HAP-1 (cell line): ENCODE measurements at places on chromosomes 1 and 21.

- peak; percentile 79 for DNase-seq
These were observed 125.3 kb downstream of the RPS6KC1 start for GRCh38 chr1:213176341-213176740.

GRCh38 chr21:17461582-17461981, 51.3 kb upstream of the CXADR start:
- DNase-seq = no peak

- no peak for DNase-seq
These were observed 6.8 kb downstream of the UQCRH start for GRCh38 chr1:46310321-46310720.

DNA sequence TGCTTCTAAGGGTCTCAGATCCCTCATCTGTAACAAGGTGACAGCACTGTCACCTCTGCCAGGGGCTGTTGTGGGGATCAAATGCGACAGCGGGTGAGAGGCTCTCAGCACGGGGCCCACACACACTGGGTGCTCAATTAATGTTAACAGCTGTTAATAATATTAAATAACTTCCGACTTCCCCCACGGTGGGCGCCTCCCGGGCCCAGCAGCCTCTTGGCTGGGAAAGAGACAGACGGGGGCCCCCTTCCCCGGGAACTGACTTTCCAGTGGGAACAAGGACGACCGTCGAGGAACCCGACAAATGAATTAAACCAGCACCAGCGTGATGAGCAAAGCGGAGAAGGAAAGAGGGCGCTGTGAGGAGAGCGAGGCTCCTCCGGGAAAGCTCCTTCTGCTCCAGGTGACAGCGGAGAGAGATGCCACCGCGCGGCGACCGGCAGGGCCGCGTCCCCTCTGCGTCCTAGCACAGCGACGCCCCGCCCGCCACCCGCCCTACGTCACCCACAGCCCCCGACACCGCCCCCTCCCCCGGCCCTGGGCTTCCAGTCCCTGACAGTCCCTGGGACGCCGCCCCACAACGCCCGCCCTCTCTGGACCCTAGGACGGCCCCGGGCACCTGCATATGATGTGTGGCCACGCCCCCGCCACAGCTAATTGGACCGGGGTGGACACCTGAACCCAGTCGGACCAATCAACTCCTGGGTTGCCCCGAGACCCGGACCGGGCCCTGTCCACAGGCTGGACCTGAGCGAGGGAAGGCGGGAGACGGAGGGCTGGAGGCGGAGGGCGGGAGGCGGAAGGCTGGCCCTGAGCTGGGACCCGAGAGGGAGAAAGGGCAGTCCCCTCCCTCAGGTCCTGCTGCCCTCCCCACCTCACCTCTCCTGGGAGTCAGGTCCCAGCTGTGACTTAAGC, 38.2 kb downstream of the MATN1 start:
- no peak for DNase-seq

GRCh38 chr1:83083589-83084224, 915.2 kb downstream of the TTLL7 start:
- DNase-seq = no peak

DNA sequence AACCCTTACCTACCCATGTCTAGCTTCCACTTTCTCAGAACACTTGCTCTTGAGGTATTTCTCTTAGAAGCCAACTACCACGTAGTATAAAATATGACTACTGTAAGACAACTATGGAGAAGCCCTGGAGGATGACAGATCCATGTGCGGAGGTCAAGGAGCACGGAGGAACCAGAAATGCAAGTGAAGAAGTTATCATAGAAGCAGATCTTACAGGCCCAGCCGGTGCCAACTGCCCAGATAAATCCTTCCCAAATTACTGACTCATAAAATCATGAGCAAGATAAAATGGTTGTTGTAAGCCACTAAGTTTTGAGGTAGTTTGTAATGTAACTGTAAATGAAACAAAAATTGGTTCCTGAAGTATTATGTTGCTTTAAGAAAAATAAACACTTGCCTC, 12.6 kb downstream of the GTF2B start:
- DNase-seq = no peak

DNA sequence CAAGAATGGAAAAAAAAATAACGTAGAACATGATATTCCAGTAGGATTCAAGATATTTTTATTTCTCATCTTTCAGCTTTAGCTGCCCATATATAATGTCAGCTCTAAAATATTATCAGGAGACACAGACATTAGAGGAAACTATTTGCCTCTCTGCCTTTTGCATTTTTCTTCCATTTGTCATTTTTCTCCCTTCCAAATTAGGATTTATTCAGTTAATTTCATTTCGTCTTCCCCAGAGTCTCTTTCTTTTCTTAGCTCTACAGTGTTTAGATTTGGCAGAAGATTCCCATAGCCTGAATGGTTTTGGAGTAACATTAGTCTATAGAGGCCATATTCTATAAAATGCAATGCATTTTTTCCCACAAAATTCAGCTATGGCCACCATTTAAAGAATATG, 5.1 kb upstream of the ENAH start:
- DNase-seq = no peak

- DNase-seq = no peak
These were observed 19.9 kb downstream of the REG4 start for GRCh38 chr1:119791377-119791776.

GRCh38 chr1:28801461-28801860, 10.5 kb upstream of the OPRD1 start:
- no peak for DNase-seq

- no peak for DNase-seq
These were observed 12.2 kb downstream of the DSTYK start for GRCh38 chr1:205199090-205199930.

GRCh38 chr21:35924714-35925301, 135.5 kb downstream of the SETD4 start:
- DNase-seq = no peak

GRCh38 chr1:86150553-86151055, 6.0 kb downstream of the COL24A1 start:
- DNase-seq = no peak

DNA sequence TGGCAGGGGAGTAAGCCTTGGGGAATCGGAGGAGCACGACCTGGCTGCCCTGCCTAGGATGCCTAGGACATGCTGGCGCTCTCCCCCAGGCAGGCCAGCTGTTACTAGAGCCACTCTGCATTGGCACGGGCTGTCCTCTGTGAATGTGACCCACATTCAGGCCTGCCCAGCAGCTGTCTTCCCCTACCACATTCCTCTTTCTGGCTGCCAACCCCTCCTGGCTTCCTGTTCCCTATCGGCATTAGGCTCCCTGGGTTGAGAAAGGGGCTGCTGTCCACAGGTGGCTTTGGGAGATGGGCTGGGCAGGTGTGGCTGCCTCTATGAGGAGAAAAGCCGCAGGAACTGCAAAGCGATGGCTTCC, 2.3 kb upstream of the NFASC start:
- DNase-seq = no peak

DNA sequence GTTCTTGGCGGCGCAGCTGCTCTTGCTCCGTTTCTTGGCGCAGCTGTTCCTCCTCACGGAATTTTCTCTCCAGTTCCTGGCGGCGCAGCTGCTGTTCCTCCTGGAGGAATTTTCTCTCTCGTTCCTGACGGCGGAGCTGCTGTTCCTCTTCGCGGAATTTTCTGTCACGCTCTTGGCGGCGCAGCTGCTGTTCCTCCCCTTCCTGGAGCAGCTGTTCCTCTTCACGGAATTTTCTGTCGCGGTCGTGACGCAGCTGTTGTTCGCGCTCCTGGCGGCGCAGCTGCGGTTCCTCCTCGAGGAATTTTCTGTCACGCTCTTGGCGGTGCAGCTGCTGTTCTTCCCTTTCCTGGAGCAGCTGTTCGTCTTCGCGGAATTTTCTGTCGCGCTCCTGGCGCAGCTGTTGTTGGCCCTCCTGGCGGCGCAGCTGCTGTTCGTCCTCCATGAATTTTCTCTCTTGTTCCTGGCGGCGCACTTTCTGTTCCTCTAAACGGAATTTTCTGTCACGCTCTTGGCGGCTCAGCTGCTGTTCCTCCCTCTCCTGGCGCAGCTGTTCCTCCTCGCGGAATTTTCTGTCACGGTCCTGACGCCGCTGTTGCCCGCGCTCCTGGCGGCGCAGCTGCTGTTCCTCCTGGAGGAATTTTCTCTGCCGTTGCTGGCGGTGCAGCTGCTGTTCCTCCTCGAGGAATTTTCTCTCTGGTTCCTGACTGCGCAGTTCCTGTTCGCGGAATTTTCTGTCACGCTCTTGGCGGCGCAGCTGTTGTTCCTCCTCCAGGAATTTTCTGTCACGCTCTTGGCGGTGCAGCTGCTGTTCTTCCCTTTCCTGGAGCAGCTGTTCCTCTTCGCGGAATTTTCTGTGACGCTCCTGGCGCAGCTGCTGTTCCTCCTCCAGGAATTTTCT, 7.0 kb downstream of the TCHH start:
- DNase-seq = no peak

- DNase-seq = no peak
These were observed 14.0 kb downstream of the TNNT2 start for GRCh38 chr1:201363467-201363866.

- no peak for DNase-seq
These were observed 3.6 kb upstream of the HENMT1 start for GRCh38 chr1:108664481-108664880.
